ENCODE measurements at places on chromosomes 11 and 22.

- DNase-seq: no peak
Measured at GRCh38 chr11:88799771-88800500, 265.8 kb downstream of the GRM5 start.

GRCh38 chr22:18057568-18058209 is 20.1 kb upstream of the PEX26 start:
- no peak for DNase-seq

GRCh38 chr22:48748113-48748859 is 1079.4 kb downstream of the BRD1 start:
- no peak for DNase-seq

DNA sequence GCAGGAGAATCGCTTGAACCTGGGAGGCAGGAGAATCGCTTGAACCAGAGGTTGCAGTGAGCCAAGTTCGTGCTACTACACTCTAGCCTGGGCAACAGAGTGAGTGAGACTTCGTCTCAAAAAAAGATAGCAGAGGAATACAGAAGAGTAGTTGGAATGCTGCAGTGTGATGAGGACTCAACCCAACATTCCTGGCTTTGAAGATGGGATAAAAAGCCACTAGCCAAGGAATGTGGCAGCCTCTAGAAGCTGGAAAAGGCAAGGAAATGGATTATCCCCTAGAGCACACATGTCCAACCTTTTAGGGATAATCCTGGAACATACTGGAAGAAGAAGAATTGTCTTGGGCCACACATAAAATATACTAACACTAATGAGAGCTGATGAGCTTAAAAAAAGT is 13.9 kb downstream of the SLC25A17 start:
- DNase-seq: no peak

- no peak for DNase-seq
Measured at GRCh38 chr11:94747146-94747545, 21.0 kb upstream of the AMOTL1 start.

DNA sequence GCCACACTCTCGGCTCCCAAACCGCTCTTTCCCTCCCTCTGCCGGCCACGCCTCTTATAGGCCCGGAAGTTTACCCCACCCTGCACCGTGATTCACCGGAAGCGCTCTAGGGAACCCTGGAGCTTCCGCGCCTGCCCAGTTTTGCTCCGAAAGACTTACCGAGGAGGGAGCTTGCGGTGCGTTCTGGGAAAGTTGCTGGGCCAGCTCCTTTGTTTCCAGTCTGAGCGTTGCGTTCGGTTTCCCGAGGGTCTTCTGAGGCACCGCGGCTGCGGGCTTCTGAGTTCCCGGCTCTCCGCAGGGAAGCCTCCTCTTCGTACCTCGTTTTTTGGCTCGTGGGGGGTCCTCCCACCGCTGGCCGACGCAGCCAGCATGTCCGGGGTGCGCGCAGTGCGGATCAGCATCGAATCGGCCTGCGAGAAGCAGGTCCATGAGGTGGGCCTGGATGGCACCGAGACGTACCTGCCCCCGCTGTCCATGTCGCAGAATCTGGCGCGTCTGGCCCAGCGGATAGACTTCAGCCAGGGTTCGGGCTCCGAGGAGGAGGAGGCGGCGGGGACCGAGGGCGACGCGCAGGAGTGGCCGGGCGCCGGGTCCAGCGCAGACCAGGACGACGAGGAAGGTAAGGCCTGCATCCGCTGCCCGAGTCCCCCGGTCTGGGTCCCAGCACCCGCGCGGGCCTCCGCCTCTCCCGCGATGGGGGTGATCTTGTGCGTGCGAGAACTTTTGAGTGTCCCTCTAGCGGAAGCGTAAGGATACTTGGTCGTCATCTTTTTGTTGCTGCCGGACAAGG is at the start of gene MED17:
TSS of gene MED17 (plus strand) at position 138 of the 790 bp plus-strand sequence. CDS start at position 370, 232 bp downstream.
- DNase-seq: peak; percentile 85

DNA sequence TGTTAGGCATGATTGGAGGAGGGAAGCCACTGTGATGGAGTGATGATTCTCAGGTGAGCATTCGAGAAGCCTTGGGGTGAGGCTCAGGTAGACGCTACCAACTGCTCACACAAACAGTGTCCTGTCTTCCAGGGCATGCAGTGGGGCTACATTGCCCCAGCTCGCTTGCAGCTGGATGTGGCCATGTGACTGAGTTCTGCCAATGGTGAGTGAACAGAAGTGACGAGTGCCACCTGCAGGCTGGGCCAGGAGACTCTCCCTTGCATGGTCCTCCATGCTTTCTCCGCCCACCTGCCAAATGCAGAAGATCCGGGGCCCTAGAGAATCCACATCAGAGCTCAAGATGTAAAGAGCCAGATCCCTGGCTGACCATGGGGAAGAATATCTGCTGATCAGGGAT is 195.9 kb downstream of the BCR start:
- DNase-seq: no peak
